ENCODE measurements at places on chromosomes 16 and 17.

- DNase-seq = no peak
Measured at GRCh38 chr17:6591599-6592158, 35.3 kb upstream of the PITPNM3 start.

DNA sequence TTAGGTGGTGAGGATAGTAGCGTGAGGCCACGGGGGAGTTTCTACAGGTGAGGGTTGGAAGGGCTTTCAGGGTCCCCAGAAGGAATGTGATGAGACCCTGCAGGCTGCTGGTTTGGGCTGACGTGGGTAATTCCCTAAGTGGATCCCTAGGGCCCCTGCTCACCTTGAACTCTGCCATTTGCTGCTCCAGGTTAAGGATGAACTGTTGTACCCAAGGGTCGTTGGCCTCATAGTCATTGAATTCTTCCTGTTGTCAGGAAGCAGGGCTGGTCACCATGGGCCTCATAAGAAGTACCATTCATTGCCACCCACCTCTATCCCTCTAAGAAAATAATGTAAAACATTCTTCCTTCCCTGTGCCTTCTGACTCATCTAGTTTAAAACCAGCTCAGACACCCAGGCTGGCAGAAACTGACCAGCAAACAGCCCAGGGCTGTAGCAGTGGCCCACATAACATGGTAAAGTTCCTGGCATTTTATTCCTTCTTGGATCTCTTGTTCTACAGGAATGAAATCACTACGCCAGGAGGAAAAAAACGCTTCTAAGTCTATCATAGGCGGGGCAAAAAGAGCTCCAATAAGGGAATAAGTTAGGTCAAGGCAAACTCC, 27.6 kb downstream of the FCSK start:
- DNase-seq = no peak

GRCh38 chr17:44548376-44549230, 8.7 kb upstream of the FZD2 start:
- no peak for DNase-seq

- DNase-seq = no peak
Measured at GRCh38 chr17:2230877-2231276, 72.7 kb downstream of the SMG6 start.

GRCh38 chr17:17935321-17936271, 36.6 kb downstream of the TOM1L2 start:
- no peak for DNase-seq

DNA sequence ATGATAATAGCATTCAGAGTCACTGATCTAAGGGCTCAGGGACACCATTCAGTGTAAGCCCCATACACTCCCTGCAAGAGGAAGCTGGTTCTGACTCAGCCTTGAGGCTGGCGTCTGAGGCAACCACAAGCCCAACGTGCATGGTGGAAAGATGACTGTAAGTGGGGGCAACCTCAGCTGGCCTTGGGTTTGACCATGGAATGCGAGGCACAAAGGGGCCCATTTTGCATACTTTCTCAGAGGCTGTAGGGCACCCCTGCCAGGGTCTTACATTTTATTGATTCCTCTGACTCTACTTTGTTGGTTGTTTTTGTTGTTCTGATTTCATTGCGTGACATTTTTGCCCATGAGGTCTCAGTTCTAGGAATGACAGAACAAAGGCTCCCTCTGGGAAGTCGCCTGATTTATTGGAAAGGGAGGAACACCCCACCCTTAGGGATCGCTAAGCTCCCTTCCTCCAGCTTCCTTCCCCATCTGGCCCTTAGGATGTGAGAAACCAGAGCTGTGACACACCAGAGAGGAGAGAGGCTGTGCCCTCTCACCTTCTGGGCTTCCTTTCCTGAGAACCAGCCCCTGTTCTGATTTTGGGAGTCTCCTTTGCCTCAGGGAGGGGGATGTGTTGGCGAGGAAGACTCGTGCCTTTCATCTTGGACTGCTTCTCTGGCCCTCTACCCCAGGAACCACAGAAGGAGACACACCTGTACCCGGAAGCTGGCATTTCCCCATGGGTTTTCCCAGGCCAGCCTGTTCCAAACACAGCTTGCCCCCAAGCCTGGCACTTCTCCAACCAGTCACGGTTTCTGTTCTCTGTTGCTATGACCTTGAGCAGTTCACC, 5.6 kb upstream of the CIITA start:
- peak; percentile 64 for DNase-seq
